Thymus (tissue), 14 donors: ENCODE measurements at places on chromosomes 2 and 18.

- no peak for DNase-seq
Measured at GRCh38 chr18:6728331-6728730, 1.2 kb upstream of the ARHGAP28 start.

DNA sequence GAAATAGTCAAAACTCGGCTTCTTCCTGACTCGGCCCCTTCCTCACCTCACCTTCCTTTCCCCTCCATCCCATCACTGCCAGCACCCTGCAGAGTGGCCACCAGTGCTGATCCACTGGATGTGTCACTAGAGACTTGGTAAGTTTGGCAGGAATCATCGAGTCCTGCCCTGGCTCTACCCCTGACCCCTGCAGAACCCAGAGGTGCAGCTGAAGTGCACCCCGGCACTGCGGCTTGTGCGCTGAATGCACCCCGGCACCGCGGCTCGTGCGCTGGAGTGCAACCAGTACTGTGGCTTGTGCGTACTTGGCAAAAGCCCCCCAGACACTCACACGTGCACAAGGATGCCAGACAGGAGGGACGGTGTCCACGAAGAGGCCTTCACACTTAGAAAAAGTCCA lies 206.5 kb downstream of the SNTG2 start:
- no peak for DNase-seq

DNA sequence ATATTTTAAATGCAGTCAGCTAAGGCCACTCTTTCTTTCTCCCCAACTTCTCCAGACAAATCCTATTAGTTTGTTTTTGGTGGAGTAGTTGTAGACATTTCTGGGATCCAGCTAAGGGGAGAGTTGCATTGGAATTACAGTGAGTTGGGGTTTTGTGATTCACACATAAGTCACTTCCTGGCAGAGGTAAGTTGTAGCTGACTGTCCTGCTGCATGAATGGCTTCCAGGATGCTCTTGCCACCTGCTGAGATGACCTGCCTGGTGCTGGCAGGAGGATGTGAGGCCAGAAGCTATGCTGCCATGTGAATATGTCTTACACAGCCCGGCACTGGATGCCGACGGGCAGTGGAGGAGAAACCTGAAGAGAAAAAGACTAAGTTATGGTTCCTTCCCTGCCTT lies 243.7 kb downstream of the TDRD15 start:
- DNase-seq = no peak

DNA sequence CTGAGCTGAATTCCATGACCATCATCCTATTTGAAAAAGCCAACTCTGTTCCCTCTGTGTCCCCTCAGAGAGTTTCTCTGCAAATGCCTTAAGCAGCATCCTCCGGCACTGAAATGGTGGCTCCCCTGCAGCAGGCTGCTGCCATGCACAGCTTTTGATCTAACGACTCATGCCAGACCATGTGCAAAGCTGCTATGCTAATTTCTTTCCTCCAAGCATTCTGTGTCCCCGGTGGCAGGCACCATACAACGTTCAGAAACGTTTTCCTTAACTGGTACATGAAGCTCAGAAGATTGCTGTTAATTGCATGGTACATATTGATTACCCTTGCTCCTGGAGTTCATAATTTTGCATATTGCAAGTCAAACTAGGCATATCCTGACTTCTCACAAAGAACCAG lies 336.8 kb downstream of the RBM43 start:
- no peak for DNase-seq

- DNase-seq = no peak
Measured at GRCh38 chr18:79786786-79787526, 10.8 kb upstream of the KCNG2 start.

DNA sequence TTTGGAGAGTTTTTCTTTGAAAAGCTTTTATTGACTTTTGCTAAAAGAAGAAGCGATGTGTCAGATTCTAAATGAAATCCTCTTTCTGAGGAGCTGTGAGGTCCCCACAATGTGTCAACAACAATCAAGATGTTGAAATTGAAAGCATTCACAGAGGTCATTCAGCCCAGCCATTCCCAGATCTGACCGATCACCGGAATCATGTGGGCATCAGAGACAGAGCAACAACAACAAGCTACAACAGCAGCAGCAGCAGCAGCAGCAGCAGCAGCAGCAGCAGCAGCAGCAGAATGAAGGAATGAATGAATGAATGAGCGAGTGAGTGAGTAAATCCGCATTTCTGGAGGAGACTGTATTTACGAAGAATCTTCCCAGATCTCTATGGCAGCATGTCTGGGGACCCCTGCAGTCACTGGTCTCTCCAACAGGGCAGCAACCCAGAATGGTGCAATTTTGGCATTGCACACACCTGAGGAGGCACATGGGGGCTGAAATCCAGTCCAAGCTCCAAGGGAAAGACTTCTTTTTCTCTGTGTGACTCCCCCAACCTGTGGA lies 299.0 kb downstream of the MYCN start:
- no peak for DNase-seq

GRCh38 chr18:70197026-70197425 lies 8.5 kb downstream of the RTTN start:
- DNase-seq = no peak
